ENCODE measurements at places on chromosomes 11 and 22.

DNA sequence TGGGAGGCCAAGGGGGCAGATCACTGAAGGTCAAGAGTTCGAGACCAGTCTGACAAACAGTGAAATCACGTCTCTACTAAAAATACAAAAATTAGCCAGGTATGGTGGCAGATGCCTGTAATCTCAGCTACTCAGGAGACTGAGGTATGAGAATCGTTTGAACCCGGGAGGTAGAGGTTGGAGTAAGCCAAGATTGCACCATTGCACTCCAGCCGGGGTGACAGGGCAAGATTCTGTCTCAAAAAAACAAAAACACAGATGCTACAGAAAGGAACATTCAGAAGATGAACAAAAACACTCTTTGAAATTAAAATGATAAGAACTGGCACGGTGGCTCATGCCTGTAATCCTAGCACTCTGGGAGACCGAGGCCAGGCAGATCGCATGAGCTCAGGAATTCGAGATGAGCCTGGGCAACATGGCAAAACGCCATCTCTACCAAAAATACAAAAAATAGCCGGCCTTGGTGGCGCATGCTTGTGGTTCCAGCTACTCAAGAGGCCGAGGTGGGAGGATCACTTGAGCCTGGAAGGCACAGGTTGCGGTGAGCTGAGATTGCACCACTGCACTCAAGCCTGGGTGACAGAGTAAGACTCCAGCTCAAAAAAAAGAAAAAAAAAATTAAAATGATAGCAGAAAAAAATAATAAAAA, 8.5 kb downstream of the RAB6A start:
- DNase-seq, result no peak

DNA sequence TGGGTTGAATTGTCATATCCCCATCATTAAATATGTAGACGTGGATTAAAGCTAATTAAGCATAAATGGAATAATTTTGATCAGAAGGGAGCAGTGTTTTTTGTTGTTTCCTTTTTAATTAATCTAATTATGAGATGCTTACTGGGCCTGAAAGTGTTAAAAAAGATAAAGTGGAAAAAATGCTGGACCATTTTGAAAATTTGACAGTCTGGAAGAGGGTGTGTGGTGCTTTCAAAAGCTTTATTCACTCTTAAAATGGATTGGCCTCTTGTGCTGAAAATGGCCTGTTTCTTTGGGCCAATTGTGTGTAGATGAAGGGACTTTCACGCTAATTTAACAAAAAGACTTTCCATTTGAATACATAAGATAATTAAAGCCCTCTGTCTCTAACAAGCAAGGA, 1.8 kb downstream of the TNRC6B start:
- no peak for DNase-seq

DNA sequence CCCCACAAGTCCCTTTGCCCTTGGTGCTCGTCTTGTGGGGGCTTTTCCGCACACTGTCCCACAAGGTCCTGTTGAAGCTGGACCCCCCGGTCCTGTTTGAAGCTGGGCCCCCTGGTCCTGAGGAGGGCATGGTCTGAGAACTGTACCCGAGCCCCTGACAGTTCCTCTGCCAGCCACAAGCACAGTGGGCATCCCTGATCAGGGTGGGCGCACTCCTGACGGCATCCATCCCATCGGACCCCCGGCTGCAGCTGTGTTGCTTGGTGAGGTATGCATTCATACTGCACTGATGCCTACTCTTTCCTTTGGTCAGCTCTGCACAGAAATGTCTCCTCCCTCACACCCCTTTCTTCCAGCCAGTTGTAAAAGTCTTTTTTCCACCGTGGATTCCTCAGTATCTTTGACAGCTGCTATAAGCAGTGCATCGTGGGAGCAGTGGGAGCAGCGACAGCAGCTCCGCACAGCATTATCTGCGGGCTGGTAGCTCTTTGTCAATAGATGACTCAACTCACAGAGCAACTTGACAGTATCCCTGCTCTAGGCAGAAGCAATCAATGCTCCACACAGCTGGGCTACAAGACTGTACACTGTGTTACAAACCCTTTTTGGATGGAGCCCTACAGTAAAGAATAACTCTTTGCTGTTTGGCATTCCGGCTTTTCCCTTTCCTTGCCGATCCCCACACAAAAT, 1030.8 kb upstream of the CCDC90B start:
- DNase-seq, result no peak

DNA sequence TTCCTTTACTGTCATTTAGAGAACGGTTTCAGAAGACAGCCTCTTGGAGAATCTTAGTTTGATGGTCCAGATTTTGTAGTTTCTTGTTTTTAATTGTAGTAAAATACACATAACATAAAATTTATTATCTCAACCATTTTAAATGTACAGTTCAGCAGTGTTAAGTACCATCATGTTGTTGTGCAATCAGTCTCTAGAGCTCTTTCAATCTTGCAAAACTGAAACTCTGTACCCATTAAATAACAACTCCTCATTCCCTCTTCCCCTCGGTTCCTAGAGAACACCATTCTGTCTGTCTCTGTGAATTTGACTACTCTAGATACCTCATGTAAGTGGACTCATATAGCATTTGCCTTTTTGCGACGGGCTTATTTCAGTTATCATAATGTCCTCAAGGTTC, 69.8 kb downstream of the GRIK4 start:
- no peak for DNase-seq

All from amniotic stem cell (primary cell).